ENCODE measurements at places on chromosomes 12 and 14. TPM values are rescaled to one million over a fixed set of nuclear protein-coding genes. Genes with fewer than 3 reads are reported as not detected.
A peak's percentile ranks its signal among the peaks of the same experiment; 100 is the strongest.

The CAPZA3 gene
- not detected for total RNA-seq

The MIP gene
- total RNA-seq: not detected

DNA sequence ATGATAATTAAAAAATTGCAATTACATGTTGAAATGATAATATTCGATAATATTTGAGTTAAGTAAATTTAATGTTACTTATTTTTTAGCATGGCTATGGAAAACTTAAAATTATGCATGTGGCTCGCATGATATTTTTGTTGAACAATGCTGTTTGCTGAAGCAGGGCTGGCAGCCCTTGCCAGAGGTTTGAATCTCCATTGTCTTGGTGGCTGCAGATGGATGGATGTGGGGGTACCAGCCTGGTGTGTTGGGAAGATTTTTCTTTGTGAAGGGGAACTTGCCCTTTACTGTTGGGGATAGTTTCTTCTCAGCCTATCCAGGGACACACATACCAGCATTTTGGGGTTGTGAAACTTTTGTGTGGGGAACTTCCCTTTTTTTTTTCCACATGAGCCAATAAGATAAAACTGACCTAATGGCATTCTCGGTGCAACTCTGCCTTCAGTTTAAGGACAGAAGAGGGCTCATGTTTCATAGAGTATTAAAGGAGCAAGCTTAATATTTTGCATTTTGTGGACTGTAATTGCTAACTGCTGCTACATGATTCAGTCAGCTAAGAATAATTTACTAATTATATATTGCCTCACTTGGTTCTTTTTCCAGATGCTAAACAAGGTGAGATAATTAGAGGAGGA lies 8.8 kb downstream of the RASSF3 start:
- DNase-seq: no peak

DNA sequence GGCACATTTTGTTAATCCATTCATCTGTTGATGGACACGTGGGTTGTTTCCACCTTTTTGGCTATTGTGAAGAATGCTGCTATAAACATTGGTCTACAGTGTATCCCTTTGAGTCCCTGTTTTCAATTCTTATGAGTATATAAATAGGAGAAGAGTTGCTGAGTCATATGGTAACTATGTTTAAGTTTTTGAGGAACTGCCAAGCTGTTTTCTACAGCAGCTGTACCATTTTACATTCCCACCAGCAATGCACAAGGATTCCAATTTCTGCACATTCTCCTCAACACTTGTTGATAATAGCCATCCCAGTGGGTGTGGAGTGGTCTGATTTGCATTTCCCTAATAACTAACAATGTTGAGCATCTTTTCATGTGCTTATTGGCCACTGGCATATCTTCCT lies 6.9 kb upstream of the SVOP start:
- no peak for DNase-seq

DNA sequence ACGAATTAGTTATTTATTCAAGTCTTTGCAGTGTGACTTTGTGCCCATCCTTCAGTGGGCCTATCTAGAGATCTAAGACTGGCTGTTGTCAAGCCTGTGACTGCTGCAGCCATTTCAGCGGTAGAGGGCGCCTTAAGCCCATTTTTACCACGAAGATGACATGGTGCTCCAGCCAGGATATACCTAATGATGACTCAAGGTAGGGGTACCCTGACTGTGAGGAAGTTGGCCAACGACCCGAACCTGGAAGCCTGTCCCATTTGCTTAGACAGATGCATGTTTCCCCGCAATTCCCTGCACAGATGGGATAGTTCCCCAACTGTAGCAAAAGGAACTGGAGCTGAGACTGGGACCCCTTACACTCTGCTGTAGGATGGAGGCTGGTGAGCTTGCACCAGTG lies 41.3 kb downstream of the RAB3IP start:
- DNase-seq: no peak

- no peak for DNase-seq
Observed at GRCh38 chr12:113244047-113244460, 22.8 kb downstream of the TPCN1 start.

DNA sequence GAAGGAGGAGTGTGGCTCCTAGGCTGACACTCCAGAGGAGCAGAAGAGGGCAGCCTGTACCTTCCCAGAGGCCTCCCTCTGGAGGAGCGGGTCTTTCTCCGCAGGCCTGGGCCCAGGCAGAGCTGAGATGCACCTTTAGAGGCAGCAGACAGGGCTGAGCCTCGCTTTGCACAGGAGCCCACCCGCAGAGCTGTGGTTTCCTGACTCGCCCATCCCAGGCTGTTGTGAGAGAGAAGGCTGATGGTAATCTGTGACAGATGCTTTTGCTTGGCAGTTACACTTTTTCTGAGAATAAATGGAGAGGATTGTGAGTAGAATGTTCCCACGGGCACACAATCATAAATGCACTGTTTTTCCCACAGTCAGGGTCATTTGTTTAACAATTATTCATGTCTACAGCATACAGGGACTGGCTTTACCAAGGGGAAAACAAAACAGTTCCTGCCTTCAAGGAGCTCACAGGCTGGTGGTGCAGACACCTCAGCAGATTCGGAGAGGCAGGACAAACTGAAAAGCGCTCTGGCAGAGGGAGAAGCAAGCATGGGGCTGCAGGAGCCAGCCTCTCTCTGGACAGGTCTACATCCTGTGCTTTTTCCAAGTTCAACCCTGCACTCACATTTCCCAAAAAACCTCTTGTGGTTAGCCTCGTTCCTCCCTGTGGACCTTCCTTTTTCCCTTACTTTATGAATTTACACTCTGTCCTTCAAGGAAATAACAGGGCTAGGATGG lies 13.9 kb downstream of the EVL start:
- peak; percentile 83 for DNase-seq

DNA sequence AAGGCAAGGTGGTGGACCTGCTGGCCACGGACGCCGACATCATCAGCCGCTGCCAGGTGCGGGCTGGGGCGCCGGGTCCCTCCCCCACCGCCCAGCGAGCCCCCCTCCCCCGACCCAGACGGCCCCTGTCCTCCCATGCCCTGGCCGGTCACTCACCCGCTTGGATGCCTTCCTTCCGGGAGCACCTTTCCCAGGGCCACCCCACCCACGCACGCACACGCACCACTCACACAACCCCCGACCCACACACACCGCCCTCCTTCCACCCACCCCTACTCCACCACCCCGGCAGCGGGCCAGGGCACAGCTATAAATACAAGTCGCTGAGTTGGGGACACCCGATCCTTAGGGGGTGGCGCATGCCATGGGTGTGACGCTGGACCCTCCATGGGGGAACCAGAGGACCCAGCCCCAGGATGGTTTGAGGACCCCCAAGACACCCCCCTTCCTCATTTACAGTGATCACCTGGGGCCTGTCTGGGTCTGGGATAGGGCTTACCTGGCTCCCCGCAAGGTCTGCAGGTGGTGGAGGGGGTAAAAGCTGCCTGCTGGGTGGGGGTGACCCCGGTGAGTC lies 465 bp downstream of the ADSS1 start:
- DNase-seq: peak; percentile 47

DNA sequence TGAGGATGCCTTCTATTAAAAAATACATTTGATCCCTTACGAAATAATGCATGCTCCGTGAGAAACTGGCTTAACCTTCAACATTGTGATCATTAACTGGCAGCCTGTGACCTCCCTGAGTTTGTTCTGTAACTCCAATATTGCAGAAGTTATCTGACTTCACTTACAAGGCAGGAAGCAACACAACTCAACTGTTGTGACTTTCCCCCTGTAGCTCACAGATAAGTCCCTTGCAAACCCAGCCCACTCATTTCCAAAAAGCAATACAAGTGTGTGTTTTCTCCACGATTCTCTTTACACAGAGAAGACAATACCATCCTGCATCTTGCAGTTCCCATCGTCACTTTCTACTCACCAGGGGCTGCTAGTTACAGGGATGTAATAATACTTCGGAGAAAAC lies 304.7 kb upstream of the TMEM132C start:
- DNase-seq: no peak

DNA sequence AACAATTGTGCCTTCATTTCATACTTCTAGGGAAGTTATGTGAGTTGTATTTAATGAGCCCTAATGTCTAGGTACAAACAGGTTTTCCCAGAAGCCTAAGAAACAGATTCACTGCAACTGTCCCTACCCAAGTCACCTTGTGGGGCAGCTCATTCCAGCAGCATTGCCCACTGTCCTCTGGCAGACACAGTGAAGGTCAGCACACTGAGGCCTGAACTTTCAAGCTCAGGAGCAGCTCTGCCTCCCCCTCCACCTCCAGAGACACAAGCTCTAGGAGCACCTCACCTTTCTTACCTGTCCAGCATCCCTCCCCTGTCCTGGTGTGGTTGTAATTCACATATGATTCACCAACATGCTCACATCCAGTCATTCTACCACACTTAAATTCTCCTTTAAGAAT lies 15.7 kb downstream of the UBE3B start:
- DNase-seq: no peak

- no peak for DNase-seq
Observed at GRCh38 chr12:104877103-104877705, 80.9 kb downstream of the SLC41A2 start.

The ISM2 gene
- total RNA-seq: 0.64 TPM

The ACTR6 gene
- 36.0 TPM for total RNA-seq

The PTPRR gene
- total RNA-seq: not detected

GRCh38 chr12:49951411-49952240 lies 1.1 kb downstream of the AQP2 start:
- DNase-seq: peak; percentile 21

DNA sequence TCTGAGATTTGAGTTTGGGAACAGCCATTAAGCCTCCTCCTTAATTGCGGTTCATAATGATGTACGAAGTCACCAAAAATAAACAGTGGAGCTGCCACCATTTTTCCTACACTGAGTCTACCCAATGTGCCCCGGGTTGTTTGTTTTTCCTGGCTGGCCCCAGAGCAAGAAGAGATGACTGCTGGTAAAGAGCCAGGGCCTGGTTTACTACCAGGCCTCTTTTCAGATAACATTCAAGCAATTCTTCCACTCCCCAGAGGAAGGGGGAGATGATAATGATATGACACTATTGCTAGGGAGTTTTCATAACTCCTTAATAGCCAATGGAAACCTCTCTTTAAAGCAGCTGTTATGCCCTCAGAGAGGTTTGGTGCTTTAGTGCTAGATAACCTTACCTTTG lies 42.3 kb downstream of the BRAP start:
- no peak for DNase-seq

DNA sequence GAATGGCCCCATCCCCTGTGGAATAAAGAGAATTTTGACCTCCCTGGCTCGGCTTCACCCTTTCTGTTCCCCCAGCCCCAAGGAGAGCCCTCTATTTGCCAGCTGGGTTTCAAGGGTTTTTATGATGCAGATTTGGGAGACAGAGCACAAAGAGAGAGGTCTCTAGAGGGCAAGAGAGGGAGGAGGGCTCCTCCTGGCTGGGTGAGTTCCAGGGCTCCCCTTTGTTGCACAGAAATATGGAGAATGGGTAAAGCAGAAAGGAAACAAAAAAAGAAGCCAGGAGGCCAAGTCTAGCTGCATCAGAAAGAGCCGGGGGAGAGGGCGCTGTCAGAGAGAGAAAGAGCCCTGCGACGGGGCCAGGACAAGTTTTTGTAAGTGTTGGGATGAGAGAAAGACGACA lies 319.6 kb upstream of the RTL1 start:
- no peak for DNase-seq

GRCh38 chr12:119758722-119759121 lies 90.8 kb downstream of the PRKAB1 start:
- DNase-seq: no peak

- DNase-seq: no peak
Observed at GRCh38 chr12:119288576-119288975, 46.0 kb upstream of the CCDC60 start.

GRCh38 chr12:49923880-49924556 lies 20.3 kb upstream of the FAIM2 start:
- peak; percentile 12 for DNase-seq
